Effector CD4-positive, alpha-beta T cell (primary cell): ENCODE measurements at places on chromosomes 16 and 17.
A peak's percentile ranks its signal among the peaks of the same experiment; 100 is the strongest.

DNA sequence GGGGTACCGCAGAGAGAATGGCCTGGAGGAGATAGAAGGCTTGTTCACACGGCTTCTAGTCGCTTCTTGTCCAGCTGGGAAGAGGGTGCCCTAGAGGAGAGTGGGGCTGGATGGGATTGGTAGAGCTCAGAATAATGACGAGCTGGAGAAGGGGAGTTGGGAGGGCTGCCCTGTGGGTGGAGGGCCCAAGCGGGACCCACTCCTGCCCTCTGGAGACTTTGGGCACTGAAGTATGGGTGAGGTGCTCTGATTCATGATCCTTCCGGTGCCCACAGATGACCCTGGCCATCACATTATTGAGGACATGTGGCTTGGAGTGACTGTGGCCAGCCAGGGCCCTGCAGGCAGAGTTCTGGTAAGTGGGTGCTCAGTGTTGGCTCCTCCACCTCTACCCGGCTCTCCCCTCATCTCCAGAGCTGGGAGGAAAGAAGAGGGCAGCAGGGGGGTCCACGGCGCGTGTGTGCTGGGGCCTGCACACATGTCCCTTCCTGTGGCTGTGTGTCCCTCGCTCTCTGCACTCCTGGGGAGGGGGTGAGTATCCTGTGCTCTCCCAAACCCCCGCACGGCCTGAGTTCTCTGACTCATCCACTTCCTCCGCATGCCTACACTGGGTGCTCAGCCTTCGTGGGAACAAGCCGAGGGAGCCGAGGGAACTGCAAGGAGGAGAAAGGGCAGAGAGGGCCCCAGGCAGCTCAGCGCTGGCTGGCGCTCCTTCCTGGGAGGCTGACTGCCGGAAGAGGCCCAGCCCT, 8.5 kb downstream of the ITGA3 start:
- no peak for DNase-seq

DNA sequence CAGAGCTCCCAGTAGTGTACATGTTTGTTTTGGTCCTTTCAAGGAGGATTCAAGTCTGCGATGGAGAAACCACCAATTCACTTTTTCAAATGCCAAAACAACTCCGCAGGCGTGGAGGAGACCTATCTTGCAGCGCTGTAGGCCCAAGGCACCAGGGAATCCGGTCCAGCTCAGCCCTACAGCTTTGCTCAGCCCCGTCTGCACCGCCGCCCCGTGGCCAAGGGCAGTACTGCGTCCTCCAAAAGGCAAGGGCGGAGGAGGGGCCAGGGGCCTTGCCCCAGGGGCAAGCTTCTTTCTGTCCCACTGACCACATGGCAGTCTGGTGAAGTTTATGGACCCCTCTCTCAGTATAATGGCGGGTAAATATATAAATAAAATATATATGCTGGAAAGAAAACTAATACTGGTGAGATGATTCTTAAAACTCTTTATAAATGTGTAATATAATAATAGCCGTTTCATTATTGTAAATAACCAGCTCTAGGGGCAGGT, 709 bp upstream of the CD300LG start:
- DNase-seq: peak; percentile 66

DNA sequence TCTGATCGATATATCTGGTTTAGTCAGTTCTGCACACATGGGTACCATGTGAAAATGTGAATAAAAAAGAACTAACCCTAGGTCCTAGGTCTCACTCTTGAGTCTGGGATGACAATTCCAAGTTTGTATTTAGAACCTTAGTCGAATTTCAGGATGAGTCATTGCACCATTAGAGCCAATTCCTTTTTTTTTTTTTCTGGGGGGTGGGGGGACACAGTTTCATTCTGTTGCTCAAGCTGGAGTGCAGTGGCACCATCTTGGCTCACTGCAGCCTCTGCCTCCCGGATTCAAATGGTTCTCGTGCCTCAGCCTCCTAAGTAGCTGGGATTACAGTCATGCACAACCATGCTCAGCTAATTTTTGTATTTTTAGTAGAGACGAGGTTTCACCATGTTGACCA, 41.6 kb downstream of the SPAG9 start:
- DNase-seq: no peak

DNA sequence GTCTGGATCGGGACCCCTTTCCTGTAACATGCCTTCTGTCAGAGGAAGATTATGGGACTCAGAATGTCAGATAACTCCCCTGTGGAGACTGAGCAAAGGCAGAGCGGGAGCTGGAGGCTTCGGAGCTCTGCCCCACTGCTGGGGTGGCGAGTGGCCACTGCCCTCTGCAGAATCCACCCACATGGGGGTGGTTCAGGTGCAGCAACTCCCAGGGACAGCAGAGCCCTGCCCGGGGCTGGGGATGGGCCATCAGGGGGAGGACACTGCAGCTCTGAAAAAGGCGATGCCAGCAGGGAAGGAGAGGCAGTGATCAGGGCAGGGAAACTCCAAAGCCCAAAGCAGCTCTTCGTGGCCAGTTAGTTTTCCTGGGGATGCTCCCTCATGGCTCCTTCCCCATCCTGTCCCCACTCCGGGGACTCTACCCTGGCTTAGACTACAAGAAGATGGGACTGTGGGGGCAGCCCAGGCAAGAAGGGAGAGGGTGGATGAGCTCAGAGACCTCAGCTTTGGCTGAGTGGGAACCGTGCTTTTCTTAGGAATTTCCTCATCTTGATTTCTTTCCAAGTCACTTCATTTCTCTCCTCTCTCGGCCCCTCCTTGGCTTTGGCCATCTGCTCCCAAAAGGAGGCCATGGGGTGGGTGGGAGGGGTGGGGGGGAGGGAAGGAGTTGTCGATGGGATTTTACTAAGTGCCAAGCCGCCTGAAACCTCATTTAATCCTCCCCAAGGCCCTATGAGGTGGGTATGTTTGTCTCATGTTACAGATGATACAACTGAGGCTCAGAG, 4.0 kb downstream of the CA4 start:
- no peak for DNase-seq

DNA sequence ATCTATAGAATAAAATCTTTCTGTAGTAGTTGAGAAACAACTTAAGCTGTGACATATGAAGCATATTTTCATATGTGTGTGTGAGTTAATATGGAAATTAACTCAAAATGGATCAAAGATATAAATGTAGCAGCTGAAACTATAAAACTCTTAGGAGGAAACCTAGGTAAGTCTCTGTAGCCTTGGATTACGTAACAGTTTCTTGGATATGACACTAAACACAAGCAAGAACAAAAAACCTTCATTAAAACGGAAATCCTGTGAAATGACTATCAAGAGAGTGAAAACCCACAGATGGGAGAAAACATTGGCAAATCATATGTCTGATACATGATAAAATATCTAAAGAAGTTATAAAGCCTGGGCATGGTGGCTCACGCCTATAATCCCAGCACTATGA, 104.4 kb downstream of the VPS53 start:
- no peak for DNase-seq

DNA sequence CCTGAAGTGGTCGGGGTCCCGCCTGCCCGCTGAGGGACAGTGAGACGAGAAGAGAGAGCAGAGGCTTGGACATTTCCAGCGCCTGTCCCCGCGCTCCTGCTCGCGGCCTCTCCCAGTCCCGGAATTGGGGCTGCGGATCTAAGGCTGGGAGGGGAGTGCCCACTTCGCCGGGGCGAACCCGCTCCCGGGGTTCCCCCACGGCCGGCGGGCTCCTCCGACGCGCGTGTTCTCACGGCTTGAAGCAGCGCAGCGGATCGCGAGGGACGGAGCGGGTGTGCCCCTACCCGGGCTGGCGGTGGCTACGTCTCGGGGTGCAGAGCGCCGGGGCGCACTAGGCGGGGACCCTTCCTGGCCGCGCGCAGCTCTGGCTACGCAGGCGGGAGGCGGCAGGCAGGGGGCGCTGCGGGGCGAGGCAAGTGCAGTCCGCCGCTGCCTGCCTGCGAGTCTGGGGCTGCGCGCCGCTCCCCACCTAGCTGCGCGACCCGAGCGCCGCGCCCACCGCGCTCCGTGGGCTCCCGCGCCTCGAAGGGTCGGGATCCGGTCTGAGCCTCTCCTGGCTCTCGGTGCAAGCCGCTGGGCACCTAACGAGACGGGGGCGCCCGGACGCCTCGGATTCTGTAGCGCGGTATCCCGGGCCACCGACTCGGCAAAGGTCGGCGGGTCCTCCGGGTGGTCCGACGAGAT, 1.2 kb downstream of the NGFR start:
- peak; percentile 81 for DNase-seq
